Placental pericyte (primary cell): ENCODE measurements at places on chromosomes 2 and 18. TPM values are rescaled to one million over a fixed set of nuclear protein-coding genes. Genes with fewer than 3 reads are reported as not detected.

The MROH2A gene
- not detected in 2 replicates for total RNA-seq

The IHH gene
- under 0.01 TPM in 1 of 2 replicates, not detected in the other for total RNA-seq

The CD8B2 gene
- not detected in 2 replicates for total RNA-seq

The ALPP gene
- total RNA-seq: under 0.01 TPM in 1 of 2 replicates, not detected in the other

The CCDC148 gene
- total RNA-seq: under 0.01 and 0.86 TPM in 2 replicates

The LYPD6 gene
- 5.2 and 12.0 TPM in 2 replicates for total RNA-seq

The YES1 gene
- 53.8 and 82.8 TPM in 2 replicates for total RNA-seq

The TSN gene
- 31.7 and 46.1 TPM in 2 replicates for total RNA-seq

The CCDC178 gene
- under 0.01 TPM in 1 of 2 replicates, not detected in the other for total RNA-seq

The APOB gene
- under 0.01 TPM in 1 of 2 replicates, not detected in the other for total RNA-seq

The GALNT3 gene
- 4.6 and 11.7 TPM in 2 replicates for total RNA-seq
